ENCODE measurements at places on chromosomes 5 and 9.

DNA sequence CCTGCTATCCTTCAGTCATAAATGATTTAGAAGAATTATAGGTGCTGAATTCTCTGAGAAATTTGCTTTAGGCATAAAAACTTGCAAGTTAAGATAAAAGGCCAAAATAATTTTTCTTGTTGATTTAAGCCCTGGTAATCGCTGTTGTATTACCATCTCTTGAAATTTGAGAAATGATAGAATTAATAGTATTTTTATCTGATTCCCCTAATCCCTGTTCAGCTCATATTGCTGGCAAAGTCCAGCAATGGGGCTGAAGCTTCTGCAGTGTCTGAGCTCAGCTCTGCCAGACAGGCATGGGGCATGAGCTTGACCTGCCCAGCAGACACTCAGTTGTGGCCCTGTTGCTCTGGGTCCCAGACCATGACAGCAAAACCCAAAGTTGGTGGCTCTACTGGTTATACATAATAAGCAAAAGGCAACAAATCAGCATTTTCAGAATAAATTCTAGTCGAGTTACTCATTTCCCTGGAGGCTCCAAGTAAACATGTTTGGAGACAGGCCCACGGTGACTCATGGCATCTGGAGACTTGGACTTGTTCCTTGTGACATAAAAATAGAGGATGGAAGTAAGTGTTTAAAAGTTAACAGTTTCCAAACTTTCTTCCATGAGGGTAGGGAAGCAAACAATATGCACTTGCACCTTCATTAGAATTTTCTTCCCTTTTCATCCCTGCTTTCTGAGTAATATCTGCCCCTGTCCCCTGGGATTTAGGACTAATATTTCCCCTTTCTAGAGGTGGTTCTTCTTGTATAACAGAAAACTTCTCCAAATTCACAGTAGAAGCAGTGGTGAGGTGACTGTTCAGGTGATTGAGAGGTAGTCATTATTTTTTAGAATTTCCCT, 60.2 kb upstream of the SLC2A8 start:
- peak; percentile 96 for DNase-seq

DNA sequence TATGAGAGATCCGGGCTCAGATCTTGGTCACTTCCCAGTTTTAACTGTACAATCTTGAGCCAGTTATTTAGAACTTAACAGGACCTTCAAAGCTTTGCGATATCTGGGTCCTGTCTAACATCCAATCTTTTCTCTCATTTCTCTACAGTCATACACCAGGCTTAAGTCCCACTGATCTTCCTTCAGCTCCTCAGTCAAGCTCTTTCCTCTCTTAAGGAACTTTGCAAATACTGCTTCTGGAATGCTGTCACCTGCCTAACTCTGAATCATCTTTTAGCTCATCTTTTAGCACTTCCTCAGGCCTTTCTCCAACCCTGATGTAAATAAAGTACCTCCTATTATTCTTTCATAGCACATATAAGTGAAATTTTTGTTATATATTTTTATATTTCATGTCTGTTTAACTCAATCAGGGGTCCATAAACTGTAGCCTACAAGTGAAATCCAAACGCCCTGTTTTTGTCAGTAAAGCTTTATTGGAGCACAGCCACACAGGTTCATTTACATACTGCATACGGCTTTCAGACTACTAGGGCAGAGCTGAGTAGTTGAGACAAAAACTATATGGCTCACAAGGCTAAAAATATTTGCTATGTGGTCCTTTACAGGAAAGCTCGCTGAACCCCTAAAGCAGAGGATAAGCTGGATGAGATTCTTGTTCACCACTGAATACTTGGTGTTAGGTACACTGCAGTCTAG, 63.5 kb downstream of the MEF2C start:
- DNase-seq: no peak

GRCh38 chr5:168467755-168468330, 18.4 kb upstream of the RARS1 start:
- DNase-seq: no peak

- peak; percentile 11 for DNase-seq
Observed at GRCh38 chr5:114789773-114790402, 379.8 kb downstream of the TRIM36 start.

GRCh38 chr5:84014966-84015365, 294.3 kb upstream of the HAPLN1 start:
- no peak for DNase-seq

- DNase-seq: no peak
Observed at GRCh38 chr9:18970393-18970792, 62.6 kb downstream of the SAXO1 start.

DNA sequence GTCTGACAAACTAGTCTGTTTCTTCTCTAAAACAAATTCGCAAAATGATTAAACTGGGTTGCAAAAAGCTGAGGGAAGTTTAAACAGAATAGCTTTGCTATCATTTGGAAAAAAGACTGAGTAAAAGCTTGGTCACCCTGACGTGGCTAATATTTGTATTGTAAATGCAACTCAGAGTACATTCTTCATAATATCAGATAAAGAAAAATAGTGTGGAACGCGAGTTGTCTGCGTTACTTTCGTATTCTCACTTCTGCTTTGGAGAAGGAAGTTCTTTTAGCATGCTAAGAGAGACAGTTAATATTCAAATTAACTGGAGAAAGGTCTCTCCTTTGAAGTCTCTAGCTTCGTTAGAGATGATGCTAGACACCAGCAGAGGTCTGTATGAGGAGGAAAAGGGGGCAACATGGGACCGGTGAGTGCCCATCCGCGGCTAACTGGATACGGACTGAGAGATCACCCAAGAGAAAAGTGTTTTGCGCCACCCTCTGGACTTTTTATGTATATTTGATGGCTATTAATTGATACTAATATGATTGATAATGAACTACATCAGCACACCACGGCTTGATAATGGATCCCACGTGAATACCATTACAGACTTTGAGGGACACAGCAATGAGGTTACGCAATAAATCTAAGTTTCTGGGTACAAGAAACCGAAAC, 2.9 kb upstream of the CNTRL start:
- DNase-seq: peak; percentile 69
